BJ (cell line): ENCODE measurements at places on chromosomes 2 and 18.

- DNase-seq = peak; percentile 49
These were observed 23.5 kb downstream of the MARCHF4 start for GRCh38 chr2:216348756-216349308.

DNA sequence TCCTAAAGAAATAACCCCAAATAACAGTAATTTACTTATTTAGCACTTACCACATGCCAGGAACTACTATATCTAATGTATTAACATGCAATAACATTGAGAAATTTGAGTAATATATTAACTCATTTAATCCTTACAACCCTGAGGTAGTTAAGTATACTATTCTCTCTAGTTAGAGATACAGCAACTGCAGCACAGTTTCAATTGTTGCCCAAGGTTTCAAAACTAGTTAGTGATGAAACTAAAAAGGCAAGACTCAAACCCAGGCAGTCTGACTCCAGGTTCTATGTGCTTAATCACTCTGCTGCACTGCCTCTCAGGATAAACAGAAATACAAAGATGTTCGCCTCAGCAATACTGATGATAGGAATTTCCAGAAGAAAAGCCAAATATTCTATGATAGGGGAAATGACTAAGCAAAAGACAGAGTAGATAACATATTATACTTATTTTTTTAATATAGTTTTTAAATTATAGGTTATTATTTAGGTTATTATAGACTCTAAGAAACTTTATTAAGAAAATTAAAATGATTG, 88.0 kb downstream of the SS18 start:
- no peak for DNase-seq

DNA sequence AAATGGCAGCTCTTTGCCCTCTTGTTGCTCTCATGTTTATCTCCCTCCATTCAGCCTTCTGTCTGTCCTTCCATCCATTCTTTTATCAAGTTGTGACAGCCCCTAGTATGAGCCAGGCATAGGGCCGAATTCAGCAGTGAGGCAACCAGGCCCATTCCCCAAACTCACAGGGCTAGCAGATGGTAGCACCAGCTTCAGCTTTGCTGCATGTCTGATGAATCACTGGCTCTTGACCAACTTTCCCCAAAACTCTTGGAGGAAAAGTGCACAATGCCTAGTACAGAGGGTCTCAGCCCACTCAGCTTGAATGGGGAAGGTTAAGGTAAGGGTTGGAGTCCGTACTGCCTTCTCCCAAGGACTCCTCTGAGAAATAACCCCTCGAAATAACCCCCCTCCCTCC, 35.7 kb downstream of the NPAS2 start:
- no peak for DNase-seq

GRCh38 chr2:202377207-202377761, 1.2 kb downstream of the BMPR2 start:
- no peak for DNase-seq

- peak; percentile 94 for DNase-seq
These were observed 10.8 kb downstream of the EMILIN2 start for GRCh38 chr18:2857491-2858131.

DNA sequence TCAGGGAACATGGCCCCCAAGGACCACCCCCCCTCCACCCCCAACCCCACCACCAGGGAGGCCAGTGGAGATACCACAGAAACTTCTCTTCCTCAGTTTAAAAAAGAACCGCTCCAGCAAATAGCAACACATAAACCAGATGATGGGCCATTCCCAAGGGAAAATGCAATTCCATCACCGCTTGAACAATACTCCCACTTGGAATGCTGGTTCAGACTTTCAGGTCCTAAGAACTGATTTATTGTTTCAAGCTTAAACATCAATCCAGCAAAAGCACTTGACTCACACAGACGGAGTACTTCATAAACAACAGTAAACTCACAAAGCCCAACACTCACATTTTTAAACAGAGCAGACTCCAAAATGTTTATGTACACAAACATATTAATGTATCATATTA, 6.9 kb downstream of the HDAC4 start:
- DNase-seq = no peak

DNA sequence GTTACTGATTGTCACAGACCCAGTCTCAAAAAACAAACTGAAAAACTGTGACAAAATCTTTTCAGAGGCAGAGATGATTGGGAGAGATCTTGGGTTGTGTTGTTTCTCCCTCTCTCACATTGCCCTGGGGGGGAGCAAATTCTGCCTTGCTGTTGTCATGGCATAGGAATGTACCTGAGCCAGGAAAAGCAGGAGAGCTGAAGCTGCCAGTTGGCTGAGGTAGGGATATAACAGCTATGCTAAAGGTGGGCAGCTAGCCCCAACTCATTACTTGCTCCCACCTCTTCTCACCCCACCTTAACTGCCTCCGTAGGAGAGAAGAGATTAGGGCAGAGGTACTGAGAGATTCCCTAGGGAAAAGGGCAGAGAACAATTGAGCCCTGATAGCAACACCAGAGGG, 299.3 kb downstream of the OSR1 start:
- no peak for DNase-seq

GRCh38 chr2:46392561-46393346, 86.6 kb upstream of the TMEM247 start:
- no peak for DNase-seq

GRCh38 chr2:30310955-30311354, 79.6 kb downstream of the LBH start:
- DNase-seq = no peak

- DNase-seq = no peak
These were observed 154.3 kb downstream of the PTGR3 start for GRCh38 chr18:75054611-75055010.

DNA sequence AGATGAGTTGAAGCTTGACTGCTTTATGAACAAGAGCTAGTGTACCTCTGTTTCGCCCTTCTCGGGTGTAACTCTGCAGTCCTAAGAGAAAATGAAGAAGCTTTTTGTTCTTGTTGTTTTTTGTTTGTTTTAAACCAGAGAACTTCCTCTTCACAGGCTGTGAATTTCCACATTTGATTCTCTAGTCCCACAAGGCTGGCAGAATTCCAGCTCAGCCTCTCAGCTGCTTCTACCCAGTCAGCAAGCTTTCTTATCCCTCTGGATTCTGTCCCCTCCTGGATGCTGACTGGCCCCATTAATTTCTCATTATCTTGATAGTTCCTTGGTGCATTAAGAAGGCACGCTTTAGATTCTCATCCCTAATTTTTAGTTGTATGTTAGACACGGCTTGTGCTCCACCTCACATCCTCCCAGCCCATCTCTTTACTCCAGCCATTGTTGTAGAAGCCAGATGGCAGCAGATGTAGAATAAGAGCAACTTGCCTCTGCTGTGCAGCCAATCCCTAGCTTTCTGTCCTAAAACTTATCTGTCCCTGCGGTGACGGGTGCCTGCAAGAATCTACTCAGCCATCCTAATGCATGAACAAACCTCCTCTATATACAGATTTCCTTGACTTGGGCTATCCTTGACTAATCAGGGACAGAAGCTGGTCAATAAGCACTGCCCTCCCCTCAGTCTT, 12.3 kb upstream of the RESP18 start:
- no peak for DNase-seq

DNA sequence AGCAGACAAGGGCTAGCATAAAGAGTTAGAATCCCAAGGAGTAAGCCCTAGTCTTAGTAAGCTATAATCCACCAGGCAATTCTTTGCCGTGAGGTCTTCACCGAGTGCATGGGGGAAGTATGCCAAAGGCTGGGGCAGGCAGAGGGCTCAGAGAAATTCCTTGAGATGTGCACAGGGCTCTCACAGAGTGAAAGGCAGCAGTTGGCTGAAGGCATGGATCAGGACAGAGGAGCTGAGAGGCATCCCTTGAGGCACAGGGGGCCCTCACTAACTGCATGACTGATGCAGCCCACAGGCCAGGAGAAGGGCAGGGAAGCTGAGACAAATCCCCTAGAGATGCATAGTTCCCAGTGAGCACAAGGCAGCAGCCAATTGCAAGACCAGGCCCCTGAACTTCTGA, 34.1 kb downstream of the PTH2R start:
- no peak for DNase-seq

- DNase-seq = no peak
These were observed 55.6 kb downstream of the MTX2 start for GRCh38 chr2:176324862-176325261.

DNA sequence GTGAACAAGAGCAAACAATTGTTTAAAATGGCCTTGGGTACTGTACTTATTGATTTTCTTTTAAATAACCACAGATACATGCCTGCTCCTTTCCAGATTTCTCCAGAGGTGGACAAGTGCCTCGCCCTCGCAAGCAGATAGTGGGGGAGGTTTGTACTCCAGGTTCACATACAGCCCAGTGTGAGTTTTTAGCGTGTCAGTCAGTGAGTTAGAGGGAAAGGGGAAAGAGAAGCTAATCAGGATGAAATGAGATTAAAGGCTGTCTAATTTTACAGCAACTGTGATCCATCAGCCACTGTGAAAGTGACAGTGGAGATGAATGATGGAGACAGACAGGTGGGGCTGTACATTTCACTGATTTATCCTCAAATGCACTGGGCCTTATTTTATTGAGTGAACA, 74.7 kb downstream of the KLHL14 start:
- no peak for DNase-seq

- no peak for DNase-seq
These were observed 162.3 kb upstream of the ZSWIM2 start for GRCh38 chr2:187011206-187011832.

DNA sequence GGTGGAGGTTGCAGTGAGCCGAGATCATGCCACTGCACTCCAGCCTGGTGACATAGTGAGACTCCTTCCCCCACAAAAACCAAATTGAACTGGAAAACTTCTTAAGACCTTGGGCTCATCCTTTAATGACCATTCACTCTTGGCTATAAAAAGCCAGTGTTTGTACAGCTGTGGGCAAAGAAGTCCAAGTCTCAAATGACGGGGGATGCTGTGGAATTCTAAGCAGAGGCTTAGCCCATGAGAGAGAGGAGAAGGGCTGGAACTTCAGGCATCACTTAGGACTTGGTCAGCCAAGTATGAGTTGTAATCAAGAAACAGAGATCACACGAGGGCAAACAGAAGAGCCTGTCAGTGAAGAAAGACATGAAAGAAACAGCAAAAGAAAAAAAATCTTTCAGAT, 79.3 kb upstream of the POU3F3 start:
- no peak for DNase-seq

GRCh38 chr2:25257931-25258846, 83.5 kb downstream of the DNMT3A start:
- no peak for DNase-seq

DNA sequence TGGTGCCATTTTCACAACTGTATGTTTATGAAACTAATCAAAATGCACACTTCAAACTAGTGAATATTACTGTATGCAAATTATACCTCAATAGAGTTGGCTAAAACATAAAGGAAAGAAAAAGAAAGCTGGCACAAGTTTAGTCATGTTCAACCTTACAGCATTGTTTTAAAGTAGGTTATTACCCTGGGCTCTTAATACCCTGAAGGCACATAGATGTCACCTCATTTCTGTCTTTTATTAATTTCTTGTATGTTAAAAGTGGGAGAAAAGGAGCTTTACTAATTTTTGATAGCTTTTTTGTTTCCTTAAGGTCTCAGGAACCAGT, 32.7 kb downstream of the TMEM131 start:
- DNase-seq = no peak

- DNase-seq = no peak
These were observed 10.1 kb downstream of the SP9 start for GRCh38 chr2:174344716-174345461.

- no peak for DNase-seq
These were observed 57.1 kb upstream of the ITGB6 start for GRCh38 chr2:160257041-160257742.

DNA sequence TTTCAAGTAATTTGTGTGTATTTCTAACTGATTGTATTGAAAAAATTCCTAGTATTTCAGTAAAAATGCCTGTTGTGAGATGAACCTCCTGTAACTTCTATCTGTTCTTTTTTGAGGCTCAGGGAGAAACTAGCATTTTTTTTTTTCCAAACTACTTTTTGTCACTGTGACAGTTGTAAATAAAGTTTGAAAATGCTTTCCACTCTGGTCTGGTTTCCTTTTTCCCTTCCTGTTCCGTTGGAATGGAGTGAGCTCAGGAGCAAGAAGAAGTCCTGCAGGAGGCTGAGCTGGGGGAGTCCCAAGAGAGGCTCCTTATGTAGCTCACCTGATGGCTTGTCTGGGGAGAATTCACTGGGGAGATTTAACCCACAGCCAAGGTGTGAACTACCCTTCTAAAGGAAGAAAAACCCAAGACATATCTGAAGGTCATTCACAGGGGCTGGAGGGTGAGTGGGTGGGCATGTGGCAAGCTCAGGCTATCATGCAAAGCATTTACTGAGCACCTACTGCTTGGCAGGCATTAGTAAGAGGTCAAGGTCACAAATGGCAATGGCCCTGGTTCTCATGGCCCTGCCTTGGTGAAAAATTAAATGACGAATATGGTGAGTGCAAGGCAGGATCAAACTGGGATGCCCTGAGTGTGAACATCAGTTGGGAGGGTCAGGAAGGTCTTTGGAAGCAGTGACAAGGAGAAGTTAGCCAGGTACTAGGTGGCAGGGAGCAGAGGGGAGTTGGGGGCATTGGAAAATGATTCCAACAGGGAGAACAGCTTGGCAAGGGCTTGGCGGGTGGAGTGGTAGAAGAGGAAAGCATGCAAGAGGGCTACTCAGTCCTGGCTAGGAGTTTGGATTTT, 28.7 kb downstream of the LBH start:
- DNase-seq = no peak

GRCh38 chr18:43800584-43800983, 523.3 kb upstream of the SYT4 start:
- no peak for DNase-seq

GRCh38 chr18:42850174-42851083, 265.1 kb downstream of the RIT2 start:
- no peak for DNase-seq

DNA sequence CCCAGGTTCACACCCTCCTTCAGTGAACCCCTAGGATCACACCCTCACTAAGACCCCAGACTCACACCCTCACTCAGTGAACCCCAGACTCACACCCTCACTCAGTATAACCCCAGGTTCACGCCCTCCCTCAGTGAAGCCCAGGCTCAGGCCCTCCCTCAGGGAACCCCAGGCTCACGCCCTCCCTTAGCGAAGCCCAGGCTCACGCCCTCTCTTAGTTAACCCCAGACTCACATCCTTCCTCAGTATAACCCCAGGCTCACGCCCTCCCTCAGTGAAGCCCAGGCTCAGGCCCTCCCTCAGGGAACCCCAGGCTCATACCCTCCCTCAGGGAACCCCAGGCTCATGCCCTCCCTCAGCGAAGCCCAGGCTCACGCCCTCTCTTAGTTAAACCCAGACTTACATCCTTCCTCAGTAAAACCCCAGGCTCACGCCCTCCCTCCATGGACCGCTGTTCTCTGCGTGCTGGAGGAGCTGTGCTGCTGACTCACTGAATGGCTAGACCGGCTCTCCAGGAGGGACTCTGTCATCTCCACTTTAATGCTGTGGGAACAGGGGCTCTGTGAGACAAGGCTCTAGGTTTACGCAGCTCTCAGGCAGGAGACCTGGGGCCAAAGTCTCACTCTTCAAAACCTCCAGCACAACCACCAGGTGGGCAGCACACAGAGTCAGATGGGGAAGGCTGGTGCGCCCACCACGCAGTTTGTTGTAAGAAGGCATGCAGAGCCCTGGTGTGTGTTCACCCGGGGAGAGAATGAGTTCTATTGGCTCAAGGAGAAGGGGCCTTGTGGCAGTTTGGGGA, 506.9 kb upstream of the MYT1L start:
- DNase-seq = no peak

GRCh38 chr2:48265169-48266030, 264.6 kb upstream of the STON1 start:
- DNase-seq = no peak

GRCh38 chr2:242029422-242030225, 160.1 kb downstream of the RTP5 start:
- DNase-seq = no peak
